Fibroblast of villous mesenchyme (primary cell): ENCODE measurements at places on chromosomes 7 and 10. TPM values are rescaled to one million over a fixed set of nuclear protein-coding genes. Genes with fewer than 3 reads are reported as not detected.
A peak's percentile ranks its signal among the peaks of the same experiment; 100 is the strongest.

GRCh38 chr10:11636697-11637303 is 25.4 kb upstream of the USP6NL start:
- no peak for DNase-seq

DNA sequence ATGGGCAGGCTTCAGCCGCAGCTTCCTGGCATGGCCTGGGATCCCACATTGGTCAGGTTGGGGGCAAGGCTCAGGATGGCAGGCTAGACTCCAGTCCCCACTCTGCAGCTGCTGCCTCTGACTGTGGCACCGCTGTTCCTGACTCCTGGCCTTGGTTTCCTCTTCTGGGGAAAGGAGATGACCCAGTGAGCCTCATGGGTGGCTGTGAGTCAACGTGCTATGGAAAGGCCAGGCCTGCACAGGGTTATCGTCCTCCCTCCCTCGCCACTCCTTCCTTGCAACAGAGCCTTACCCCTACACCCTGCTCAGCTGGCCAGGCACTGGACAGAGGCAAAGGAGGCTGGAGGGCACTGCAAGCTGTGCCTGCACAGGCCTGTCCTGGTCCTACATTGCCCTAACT is 36.1 kb upstream of the CHST15 start:
- DNase-seq, result no peak

DNA sequence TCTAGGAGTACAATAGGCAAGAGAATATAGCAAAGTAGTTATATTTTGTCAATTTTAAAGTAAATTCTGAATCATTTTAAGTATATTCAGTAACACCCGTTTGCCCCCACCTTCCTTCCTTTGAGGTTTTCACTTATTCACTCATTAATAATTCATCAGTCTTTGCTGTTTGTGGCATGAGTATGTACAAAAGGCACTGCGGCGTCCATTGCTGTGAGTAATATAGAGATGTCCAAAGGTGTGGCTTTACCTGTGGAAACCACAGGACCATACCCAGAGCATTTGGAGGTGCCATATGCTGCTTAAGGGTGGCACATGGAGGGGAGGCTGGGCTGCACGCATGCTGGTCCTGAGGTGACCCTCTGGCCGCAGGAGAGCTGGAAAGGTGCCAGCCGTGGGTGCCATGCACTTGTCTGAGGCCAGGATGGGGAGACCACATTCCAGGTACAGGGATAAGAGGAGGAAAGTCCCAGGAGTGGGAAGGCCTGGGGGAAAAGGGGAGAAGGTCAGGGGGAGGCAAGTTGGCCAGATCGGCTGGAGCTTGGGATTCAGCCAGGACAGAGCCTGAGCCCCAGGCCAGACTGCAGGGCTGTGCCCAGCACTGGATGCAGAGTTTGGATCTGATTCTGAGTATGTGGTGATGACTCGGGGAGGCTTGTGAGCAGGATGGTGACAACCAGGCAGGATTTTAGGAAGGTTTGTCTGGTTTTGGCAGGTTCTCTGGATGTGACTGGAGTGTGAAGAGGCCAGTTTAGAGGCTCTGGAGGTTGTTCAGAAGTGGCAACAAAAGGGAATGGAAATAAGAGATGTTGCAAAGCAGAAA is 223.4 kb downstream of the MGMT start:
- no peak for DNase-seq

The CHCHD2 gene
- total RNA-seq, result 200 and 256 TPM in 2 replicates

DNA sequence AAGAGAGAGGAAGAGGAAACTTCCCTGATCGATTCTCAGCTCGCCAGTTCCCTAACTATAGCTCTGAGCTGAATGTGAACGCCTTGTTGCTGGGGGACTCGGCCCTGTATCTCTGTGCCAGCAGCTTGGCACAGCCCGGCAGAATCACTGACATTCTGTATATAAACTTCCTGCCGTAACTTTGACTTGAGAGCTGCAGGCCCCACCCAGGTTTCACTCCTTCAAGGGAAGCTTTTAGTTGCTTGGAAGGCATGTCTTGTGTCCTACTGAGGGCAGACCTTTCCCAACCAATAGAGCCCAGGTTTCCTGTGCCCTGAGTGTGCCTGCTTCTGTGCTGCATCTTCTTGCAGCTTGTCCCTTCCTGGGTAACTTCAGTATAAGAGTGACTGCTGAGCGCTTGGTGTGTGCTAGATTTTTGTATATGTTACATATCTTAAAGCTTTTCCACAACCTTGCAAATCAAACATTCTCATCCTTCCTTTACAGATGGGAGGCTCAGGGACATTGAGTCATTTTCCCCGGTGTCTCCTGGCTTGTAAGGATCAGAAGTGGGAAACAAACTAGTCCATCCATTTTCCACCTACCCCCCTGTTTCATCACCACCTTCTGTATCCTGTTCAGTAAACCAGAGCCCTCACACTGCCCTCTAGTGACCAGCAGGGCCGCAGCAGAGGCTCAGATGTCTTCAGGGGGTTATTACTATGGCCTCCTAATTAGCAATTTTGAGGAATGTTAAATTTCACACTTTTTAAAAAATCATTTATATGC is 225.2 kb upstream of the PRSS58 start:
- DNase-seq, result peak; percentile 60

- peak; percentile 97 for DNase-seq
Observed at GRCh38 chr10:88926566-88927415, 25.8 kb downstream of the ACTA2 start.

The SLC18A3 gene
- total RNA-seq, result under 0.01 TPM in 1 of 2 replicates, not detected in the other

The TMEM236 gene
- total RNA-seq, result under 0.01 TPM in 2 replicates

The TSPAN12 gene
- 2.6 and 4.7 TPM in 2 replicates for total RNA-seq

DNA sequence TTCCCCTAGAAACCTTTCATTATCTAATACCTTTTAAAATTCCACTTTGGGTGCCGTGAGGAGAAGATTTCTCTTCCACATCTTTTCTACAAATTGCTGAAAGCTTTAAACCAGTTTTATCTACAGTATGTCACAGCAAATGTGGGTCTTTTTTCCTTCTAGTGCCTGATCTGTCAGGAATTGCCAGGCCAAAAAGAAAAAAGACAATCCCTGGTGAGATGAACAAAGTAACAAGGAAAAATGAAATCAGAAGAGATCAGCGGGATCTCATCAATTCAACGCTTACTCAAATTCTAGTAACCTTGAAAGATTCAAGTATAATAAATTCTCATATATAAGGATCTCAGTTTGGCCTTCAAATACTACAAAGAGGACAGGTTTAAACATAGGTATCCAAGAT is 449.5 kb downstream of the CALN1 start:
- DNase-seq, result no peak

GRCh38 chr10:74400186-74400585 is 249.2 kb downstream of the ADK start:
- DNase-seq, result no peak

DNA sequence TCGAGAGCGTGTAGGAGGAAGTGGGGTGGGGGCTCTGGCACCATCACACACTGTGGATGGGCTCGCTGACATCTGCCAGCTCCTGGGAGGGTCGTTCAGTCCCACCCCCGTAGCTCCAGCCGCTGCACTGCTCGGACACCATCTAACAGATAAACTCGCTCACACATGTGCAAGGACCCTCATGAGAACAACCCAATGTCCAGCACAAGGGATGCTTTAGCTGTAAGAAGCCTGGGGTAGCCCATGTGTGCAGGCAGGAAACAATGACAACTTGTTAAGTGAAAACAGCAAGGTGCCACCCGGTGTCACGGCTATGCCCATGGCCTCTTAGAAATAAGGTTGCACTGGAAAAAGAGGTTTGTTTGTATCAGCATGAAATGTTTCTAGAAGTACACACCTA is 14.1 kb downstream of the OGDHL start:
- no peak for DNase-seq

- DNase-seq, result peak; percentile 66
Observed at GRCh38 chr7:127392182-127392565, 334 bp downstream of the ZNF800 start.

DNA sequence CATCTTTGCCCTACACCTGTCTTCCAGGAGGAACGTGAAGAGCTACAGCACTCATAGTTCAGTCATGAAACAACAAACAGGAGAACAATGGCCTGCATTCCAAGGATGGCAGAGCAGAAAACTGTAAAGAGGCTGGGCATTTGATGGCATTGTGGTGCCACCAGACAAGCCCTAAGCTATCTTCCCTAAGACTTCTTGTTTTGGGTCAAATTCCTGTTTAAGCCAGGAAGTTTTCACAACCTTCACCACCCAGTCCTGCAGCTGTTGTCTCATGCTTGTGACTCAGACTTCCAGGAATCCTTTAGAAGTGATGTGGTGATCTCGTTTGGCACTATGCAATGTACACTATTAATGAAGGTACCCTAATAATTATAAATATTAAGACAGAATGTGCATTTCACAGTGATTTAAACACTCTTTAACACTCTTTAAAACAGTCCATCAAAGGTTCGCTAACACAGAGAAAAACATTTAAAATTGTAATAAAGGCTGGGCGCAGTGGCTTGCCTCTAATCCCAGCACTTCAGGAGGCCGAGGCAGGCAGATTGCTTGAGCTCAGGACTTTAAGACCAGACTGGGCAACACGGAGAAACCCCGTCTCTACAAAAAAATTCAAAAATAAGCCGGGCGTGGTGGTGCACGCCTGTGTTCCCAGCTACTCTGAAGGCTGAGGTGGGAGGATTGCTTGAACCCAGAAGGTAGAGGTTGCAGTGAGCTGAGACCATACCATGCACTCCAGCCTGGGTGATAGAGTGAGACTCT is 2.7 kb upstream of the HERPUD2 start:
- peak; percentile 88 for DNase-seq

The PPP1R3C gene
- 57.0 and 109 TPM in 2 replicates for total RNA-seq

- no peak for DNase-seq
Observed at GRCh38 chr7:50628434-50629084, 63.4 kb upstream of the DDC start.

The ATAD1 gene
- 30.6 and 51.8 TPM in 2 replicates for total RNA-seq

The ITPRID1 gene
- total RNA-seq, result not detected in 2 replicates

- DNase-seq, result no peak
Observed at GRCh38 chr7:119562839-119563238, 710.1 kb upstream of the KCND2 start.

GRCh38 chr7:69801729-69802682 is 203.7 kb downstream of the AUTS2 start:
- DNase-seq, result no peak

DNA sequence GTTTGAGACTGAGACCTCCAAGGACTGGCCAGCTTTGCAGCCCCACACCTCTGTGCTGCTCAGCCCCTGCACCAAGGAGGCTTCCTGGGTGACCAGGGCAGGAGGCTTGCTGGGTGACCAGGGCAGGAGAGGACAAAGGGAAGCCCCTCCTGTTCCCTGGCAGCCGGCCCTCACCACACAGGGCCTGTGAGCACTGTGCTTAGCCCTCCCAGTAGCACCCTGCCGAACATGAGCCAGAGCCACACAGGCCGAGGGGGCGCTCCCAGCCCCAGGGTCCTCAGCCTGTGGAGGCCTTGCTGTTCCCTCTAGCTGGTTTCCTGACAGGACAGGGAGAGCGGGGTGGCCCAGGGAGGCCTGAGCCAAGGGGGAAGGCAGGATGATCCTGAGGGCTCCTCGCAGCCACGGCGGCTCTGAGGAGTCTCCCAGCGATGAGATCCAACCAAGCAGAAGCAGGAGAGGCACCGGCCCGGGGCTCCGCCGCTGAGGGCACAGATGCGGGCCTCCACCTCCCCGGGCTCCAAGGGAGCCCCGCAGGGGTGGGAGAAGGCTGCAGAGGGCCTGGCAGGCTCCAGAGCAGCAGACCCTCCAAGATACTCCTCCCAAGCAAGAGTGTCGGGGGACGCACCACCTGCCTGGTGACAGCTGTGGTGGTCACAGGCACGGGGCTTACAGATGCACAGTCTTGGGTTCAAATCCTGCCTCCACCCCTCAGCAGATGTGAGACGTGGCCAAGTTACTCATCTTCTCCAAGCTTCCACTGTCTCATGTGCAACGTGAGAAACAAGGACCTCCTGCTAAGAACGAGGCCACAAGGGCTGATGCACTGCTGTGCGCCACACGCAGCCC is 22.5 kb downstream of the WDR86 start:
- no peak for DNase-seq

The SPDYE16 gene
- not detected in 2 replicates for total RNA-seq

The PAX4 gene
- not detected in 2 replicates for total RNA-seq

DNA sequence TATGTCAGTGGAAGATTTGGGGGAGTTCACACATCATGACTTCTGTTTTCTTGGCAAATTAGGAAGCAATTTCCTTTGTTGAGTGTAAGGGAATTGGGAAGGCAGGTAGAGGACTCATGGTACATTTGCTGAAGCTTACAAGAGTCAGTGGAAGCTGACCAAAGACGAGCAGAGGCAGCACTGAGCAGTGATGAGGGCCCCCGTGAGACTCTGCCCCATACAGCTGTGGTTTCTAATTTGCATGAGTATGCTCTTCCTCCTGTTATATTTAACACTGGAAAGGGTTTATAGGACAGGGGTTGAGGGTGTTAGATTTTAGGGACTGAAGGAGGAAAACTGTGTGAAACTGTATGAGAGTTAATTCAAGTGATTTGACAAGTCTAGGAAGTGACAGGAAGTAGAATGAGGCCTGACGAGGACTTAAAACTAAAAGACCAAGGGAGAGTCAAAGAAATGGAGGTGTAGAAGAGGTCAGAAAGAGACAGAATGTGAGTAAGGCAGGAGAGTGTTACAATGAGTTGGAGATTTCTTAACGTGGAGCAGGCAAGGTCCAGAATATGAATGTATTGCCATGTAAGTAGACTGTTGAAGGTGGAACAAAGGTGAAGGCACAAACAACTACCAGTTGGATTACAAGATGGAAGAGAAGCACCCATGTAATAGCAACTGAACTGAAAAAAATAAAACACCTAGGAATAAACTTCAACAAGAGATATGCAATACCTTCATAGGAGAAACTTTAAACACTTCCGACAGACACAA is 23.5 kb upstream of the MRPS17 start:
- DNase-seq, result no peak

- DNase-seq, result no peak
Observed at GRCh38 chr7:122846591-122846990, 39.7 kb downstream of the CADPS2 start.

GRCh38 chr10:28387140-28387539 is 84.3 kb upstream of the MPP7 start:
- DNase-seq, result no peak

The MACC1 gene
- total RNA-seq, result under 0.01 TPM in 2 replicates

GRCh38 chr7:21636694-21637093 is 93.9 kb downstream of the DNAH11 start:
- DNase-seq, result no peak

- no peak for DNase-seq
Observed at GRCh38 chr7:19916046-19916445, 142.6 kb upstream of the TMEM196 start.

The TBATA gene
- not detected in 2 replicates for total RNA-seq
